ENCODE measurements at places on chromosomes 4 and X.

DNA sequence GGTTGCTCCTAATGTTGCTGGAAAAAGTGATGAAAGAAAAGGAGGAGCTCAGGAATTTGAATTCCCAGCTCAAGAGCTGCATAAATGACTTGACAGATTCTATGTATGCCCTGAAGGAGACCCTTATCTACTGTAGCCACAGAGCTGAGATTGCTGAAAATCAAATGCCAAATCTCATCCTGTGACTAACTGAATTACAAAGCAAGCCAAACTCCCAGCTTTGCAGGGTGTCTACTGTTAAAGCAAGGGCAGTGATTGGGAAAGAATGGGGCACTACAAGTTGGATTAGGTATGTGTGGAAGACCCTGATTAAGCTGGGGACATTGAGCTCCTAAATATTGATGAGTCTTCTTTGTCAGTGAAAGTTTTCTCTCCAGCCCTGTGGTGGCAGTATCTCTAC, 20.8 kb upstream of the SMIM9 start:
- no peak for DNase-seq

- no peak for DNase-seq
Observed at GRCh38 chr4:6157926-6158325, 42.4 kb downstream of the JAKMIP1 start.

GRCh38 chr4:73690051-73690738, 50.2 kb upstream of the CXCL8 start:
- DNase-seq: peak; percentile 32

GRCh38 chrX:9995855-9996339, 28.7 kb downstream of the CLDN34 start:
- DNase-seq: peak; percentile 22
